ENCODE measurements at places on chromosomes 3 and 15.

DNA sequence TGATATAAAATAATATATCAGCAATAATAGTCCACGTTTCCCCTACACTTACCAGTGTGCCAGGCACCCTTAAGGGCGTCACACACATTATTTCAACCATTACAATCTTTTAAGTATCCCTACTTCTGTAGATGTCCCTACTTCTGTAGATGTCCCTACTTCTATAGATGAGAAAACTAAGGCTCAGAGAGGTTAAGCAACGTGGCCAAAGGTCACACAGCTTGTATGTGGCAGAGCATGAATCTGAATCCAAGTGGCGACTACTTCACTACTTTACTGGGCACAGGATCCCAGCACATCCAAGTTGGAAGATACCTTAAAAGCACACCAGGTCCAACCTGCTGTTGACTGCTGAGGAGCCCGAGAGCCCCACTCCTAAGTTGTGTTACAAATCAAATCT, 77.5 kb downstream of the TLE3 start:
- no peak for DNase-seq

GRCh38 chr15:81043935-81044575, 43.3 kb downstream of the TLNRD1 start:
- DNase-seq, result no peak

- DNase-seq, result no peak
Measured at GRCh38 chr3:76063811-76064210, 278.5 kb upstream of the ZNF717 start.

DNA sequence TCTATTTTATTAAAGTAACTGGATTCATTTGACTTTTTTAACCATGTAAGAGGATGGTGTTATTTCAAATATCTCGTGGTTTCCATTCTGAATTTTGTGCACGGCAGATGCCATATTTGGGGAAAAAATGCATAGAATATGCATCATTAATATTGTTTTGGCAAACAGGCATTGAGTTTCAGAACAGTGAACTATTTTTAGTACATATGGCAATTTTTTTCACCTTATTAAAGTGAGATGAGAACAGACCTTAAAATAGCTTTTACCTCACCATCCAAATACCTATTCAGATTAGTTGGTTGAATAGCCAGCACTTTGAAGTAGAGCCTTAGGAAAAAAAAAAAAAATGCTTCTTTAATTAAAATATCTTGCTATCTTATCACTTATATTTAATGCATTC, 117.3 kb upstream of the FLNB start:
- DNase-seq, result no peak

- no peak for DNase-seq
Measured at GRCh38 chr15:26073430-26074333, 210.6 kb upstream of the ATP10A start.

DNA sequence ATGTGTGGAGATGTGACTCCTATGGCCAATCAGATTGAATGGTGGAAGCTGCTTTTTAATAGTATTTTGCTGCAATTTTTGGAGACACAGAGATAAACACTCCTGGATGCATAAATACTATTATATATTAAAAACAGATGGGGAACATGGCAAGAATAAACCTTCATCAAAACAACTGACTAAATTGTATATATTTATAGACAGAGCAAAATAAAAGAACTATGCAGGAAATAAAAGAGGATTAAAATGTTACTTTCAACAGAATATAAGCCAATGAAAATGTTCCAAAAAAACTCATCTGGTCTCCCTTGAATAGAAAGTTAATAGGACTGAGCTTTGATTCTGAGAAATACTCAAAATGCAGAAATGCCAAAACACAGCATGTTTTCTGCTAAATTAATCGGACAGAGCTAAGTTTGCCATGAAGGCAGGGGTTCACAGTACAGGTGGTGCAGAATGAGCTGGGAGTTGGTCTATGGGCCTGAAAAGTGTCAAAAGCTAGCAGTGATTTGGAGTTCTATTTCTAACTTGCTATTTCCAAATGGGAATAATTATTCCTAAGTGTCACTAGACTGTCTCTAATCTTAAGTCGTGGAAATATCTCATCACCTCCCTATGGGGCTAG, 227.2 kb downstream of the CNTN3 start:
- no peak for DNase-seq

GRCh38 chr3:159821736-159822135, 166.9 kb upstream of the IL12A start:
- DNase-seq, result no peak

GRCh38 chr3:109863701-109864100, 526.4 kb upstream of the DPPA4 start:
- no peak for DNase-seq

DNA sequence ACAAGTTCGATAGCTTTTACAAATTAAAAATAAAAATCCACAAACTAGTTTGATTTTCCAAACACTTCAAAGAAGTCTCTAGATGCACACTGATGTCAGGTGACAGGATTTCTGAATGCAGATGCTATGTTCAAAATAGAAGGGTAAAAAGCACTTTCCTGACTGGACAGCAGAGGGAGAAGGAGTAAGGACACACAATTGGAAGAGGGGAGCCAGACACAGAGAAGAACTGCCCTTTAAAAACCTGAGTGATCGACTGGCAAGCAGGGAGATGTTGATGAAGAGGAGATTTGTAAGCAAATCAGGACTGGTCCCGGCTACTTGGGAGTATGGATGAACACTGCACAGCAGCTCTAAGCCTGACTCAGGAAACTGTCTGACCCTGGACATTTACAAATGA, 612.8 kb downstream of the MAGI1 start:
- peak; percentile 42 for DNase-seq

- no peak for DNase-seq
Measured at GRCh38 chr3:34131091-34131490, 332.7 kb downstream of the PDCD6IP start.

DNA sequence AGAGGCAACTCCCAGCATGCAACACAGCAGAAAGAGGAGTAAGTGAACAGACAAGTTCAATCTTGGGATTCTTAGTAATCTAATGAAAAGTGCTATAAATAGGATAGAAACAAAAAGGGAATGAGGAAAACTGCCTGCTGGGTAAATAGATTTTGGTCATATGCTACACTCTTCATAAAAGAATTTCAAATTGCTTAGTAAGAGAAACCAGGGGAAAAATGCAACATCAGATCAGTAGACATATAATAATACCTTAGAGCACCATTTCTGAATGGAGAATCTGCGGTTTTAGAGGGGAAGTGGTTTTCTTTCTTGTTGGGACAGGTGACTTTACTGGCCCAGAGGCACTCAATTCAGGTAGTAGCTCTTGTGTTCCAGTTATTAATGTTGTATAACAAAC, 13.4 kb upstream of the TBC1D5 start:
- DNase-seq, result no peak

- no peak for DNase-seq
Measured at GRCh38 chr3:74501007-74501406, 113.5 kb downstream of the CNTN3 start.

GRCh38 chr3:120791913-120792312, 49.4 kb downstream of the GTF2E1 start:
- no peak for DNase-seq

DNA sequence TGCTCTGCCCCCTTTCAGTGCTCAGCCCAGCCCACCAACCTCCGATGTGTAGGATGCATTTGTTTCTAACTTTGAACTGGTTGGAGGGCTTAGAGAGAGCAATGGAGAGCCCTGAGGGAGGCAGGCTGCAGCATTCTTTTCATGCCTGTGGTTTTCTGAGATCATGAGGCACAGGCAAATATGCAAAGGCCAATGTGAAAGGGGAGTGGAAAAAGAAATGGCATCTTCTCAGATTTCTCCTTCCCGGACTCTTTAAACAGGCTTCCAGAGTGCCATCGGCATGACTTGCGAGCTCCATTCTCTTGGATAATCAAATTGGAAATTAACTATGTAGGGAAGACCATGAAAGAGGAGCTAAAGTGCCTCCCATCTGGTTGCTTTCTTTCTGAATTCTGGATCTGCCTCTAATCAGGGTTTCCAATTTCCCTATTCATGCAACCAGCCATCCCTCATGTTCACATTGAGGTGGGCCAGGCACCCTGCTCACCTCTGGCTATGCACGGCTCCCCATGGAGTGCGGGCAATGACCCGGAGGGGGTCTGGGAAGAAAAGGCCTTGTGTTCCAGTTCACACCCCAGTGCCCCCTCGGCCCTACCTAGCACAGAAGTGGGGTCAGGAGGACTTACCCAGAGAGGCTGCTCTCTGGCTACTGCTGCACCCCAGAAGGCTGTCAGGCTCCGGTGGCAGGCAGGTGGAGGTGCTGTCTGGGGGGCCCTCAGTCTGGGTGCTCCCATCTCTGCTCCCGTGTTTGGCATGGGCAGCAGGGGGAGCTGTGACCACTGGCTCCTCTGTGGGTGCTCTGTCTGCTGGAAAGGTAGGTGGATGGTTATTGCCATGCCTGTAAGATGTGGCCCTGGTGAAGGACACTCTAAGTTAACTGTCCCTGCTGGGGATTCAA, 16.1 kb downstream of the AMOTL2 start:
- DNase-seq, result peak; percentile 10

- no peak for DNase-seq
Measured at GRCh38 chr3:10432156-10432845, 73.1 kb downstream of the ATP2B2 start.

- DNase-seq, result peak; percentile 11
Measured at GRCh38 chr3:57852896-57853295, 96.8 kb downstream of the SLMAP start.

DNA sequence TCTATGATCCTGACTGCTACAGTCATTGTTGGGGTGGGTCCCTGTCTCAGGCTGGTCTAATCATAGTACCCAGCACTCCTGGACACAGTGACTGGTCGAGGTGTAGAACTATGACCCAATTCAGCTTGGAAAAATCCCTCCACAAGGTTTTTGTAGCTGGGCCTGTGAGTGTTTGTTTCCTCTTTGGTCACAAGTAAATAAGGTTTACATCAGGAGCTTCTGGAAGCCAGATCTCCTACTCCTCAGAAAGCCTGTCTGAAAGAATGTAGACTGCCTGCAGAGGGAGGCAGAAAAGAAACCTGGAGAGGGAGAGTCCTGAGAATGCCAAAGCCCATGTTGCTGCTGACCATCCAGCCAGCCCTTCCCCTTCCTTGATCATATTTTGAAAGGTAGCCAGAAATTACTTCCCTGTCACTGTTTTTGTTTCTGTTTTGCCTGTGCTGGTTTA, 123.2 kb downstream of the RAP2B start:
- no peak for DNase-seq

DNA sequence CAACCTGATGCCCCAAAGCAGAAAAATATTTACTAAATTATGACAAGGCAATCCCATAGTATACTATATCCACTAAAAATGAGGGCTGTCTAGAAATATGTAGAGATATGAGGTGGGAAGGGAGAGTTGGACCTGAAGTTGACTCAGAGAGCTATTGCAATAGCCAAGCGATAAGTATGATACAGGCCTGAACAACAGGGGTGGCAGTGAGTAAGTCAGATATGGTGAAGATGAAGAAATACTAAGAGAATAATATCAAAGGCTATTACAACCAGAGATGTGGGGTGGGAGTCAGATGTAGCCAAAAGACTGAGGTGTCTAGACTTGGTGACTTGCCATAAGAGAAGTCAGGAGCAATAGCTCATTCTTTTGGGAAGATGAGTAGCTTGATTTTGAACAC, 9.2 kb downstream of the HSPBAP1 start:
- no peak for DNase-seq

DNA sequence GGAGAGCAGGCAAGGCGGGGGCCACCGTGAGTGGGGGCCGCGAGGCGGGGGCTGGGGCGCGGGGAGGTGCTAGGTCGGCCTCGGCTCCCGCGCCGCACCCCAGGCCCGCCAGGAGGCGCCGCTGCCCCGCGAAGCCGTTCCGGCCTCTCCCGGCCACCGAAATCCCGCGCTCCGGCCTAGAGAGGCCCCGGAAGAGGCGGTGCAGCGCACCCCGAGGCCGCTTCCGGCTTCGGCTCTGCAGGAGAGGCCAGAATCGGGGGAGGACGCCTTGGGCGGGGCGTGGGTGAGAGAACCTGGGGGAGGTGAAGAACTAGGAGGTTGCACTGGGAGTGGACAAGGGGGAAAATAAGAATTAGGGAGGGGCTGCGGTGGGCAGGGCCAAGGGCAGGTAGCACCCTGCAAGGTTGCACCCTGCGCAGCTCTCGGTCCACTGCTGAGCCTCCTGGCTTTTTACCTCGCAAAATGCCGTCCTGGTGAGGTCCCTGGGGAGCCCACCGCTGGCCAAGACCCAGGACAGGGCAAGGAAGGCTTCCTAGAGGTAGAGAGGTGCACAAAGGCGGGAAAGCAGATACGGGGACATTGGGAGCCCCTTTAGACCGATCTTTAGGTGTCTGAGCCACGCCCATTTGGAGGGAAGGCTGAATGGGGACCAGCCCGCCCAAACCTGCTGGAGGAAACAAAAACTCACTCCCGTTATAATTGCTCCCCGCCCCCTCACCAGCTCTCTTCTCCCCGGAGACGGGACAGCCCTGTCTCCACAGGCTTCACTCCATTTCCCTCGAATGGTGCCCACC, 8.4 kb upstream of the GNAI2 start:
- DNase-seq, result peak; percentile 89

- no peak for DNase-seq
Measured at GRCh38 chr15:48777645-48778330, 33.1 kb downstream of the CEP152 start.

DNA sequence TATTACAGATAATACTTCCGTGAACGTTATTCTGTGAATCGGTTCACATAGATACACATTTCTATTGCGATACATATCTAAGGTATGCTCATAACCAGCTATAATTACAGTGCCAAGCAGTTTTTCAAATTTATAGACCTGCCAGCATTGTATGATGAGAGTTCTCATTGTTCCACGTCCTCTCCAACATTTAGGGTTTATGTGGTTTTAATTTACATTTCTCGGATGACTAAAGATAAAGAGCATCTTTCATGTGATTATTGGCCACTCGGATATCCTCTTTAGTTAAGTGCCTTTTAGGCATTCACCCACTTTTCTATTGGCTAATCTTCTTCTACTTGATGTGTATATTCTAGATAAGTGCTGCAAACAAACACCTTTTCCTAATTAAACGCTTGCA, 134.7 kb upstream of the CCDC54 start:
- no peak for DNase-seq

DNA sequence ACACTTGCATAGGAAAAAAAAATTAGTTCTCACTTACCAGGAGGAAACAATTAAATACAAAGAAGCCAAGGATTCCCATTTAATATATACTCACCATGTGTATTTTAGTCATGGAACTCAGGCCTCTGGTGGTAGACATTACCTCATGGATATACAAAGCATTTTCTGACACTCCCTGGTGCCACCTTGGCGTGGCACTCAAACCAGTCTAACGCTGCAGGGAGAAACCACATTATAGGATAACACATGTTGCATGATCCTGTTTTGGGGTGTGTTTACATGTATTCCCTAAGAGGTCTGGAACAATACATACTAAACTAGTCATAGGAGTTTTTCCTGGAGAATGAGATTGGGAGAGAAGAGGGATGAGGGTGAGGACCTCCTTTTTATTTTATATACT, 5.9 kb upstream of the RTF1 start:
- DNase-seq, result no peak

DNA sequence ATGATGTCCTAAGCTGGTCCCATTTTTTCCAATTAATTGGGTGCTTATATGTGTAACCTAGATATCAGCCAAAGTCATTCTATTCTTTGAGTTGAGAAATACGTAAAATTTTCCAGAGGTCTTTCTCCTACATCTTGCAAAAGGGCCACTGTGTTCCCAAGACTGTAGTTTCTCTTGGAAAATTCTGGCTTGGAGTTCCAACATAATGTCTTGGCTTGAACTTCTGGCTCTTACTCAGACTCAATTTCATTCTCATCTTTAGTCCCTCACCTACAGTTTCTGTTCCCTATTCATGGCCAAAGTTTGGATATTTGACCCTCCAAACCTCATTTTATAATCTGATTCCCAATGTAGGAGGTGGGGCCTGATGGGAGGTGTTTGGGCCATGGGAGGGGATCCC, 201.4 kb upstream of the ARHGEF26 start:
- no peak for DNase-seq
